Stimulated activated naive CD8-positive, alpha-beta T cell treated with anti-CD3 and anti-CD28 coated beads, Interleukin-15, amount 100 ng/mL, for 72 hours (primary cell): ENCODE measurements at places on chromosomes 4 and X.

DNA sequence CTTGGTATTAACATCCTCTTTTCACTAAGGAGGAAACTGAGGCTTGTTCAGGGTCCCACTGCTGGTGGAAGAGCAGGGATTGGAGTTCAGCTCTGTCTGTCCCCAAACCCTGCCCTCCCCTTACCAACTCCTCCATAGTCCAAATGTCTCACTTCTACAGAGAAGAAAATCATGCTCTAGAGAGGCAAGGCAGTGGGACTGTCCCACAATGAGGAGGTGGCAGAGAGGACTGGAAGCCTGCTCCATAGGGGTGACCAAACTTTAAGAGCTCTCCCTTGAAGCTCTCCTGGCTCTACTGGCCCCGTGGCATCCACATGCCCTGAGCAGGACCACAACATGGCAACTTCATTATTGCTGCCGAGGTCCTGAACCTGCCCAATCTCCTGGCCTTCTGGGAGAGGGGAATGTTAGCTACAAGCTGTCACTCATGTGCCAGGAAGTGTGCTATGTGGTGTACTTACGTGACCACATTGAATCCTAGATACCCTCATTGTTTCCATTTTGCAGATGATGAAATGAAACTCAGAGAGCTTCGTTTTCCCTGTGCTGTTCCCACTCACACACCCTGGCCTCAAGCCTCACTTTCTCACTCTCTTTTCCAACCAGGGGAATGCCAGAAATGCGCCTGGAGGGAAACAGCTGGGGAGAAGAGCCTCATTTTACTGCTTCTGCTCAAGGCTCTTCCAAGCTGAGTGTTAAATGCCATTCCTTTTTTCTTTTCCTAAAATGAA, 71.5 kb downstream of the ANAPC4 start:
- DNase-seq: no peak

- DNase-seq: no peak
These were observed 5.4 kb downstream of the TSPAN5 start for GRCh38 chr4:98652996-98653395.

- no peak for DNase-seq
These were observed 9.2 kb upstream of the SLC25A43 start for GRCh38 chrX:119389871-119390501.

DNA sequence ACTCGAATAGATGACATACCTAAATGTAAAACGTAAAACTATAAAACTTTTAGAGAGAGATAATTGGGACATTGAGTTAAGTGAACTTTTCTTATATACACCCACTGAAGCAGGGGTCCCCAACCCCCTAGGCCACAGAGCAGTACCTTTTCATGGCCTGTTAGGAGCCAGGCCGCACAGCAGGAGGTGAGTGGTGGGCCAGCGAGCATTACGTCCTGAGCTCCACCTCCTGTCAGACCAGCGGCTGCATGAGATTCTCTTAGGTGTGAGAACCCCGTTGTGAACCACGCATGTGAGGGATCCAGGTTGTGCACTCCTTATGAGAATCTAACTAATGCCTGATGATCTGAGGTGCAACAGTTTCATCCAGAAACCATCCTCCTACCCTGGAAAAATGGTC, 114.8 kb downstream of the HMX1 start:
- DNase-seq: no peak

- DNase-seq: no peak
These were observed 251.6 kb downstream of the CRLF2 start for GRCh38 chrX:960821-961220.

GRCh38 chr4:56220261-56220660, 167.0 kb downstream of the AASDH start:
- no peak for DNase-seq

- no peak for DNase-seq
These were observed 197.9 kb downstream of the PRDM5 start for GRCh38 chr4:120724656-120725055.

DNA sequence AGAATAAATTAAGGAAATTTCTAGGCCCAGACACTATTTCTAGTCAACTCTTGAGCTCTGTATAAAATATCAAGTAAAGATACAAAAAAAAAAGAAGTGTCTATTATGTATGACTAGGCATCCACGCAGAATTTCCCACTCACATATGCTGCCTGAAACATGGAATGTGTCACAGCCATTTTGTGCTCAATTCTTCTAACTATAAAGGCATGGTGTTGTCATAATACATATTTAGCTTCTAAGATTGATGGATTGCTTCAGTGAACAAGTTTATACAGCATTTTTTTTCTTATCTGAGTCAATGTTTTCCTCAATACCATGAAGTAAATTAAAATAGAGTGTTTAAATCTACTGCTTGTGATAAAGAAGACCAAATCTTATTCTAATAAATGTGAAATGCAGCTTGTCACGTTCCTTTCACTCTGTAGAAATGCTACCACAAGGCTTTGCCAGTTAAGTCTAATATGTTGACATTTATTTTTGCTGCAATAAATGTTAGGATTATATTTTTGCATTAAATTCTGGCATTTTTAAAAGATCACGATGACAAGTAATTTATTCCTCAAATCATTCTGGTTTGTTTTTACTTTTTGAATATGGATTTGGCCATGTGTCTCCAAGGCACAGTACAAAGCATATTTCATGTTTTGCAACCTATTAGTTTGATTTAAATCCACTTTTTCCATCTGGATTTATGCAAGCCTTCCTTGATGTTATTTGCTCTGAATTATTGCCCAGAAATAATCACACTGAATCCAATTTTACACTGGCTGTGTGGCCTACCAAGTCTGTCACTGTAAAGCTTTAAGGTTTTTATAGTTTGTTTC, 1829.0 kb upstream of the PCDH7 start:
- DNase-seq: no peak

DNA sequence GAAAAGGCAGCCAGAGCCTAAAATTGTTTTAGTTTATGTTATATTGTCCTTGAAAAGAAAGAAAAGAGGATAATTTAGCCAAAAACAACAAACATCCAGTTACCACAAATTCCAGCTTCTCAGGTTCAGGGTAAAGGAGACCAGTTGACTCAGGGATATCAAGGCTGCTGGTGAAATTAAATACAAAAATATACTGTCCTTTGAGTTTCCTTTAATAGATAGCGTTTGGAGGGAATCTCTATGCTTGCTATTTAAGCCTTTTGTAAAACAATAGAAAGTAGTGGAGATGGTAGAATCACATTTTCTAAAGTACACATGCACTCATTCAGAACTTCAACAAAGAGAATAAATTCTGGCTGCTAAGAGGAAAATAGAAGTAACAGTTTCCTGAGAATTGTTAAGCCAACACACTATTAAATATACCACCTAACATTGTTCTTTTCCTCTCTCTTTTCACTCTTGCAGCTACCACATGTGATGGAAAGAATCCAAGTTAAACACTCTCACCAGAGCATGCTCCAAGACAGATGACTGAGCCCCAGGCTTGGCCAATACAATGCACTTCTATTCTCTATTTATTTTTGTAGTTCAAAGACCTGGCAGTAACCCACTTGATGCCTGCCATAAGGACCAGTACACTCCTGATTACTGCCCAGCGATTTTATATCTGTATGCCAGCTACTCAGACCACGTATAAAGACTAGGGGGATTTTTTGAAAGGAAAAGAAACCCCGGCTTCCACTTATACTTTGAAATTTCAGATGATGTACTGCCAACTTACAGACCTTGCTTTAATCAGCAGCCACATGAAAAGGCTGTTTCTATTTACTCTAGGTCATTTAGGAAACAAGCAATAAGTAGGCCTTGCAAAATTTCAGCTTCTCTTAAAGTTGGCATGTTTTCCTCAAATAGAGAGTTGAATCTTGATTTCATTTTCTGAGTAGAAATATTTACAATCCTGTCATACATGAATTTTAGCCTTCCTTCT, 756.9 kb downstream of the FAT4 start:
- DNase-seq: no peak

DNA sequence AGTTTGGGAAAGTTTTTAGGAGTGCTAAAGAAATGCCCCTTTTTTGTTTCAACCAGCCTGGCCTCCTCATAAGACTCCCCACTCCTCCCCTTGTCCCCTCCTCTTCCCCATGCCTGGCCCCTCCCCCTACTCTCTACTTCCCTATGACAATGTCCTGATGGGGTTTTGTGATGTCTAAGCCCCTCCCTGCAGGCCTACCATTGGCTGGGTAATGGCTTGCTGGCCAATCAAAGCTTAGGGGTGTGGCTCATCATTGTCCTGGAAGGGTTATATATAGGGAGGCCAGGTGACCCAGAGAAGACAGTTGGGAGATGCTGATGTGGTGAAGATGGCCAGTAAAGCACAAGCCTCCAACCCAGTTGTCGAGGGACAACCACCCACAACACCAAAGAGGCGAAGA, 48.2 kb upstream of the PASD1 start:
- DNase-seq: no peak

DNA sequence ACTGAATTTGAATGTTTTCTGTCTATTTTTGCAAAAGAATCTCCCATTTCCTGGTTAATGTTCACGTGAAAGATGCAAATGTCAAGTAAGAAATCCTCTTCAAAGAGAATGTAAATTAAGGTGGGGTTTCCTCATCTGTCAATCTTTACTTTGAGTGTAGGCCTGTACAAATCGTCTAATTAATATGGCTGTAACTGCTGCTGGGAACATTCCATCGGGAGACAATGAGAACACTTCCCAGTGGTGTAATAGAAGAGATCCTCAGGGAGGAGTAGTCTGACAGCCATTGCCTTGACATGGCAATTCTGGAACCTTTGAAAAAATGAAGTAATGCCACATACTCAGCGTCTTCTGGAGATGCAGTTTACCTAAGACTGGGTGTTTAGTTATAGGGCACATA, 3.7 kb downstream of the EREG start:
- no peak for DNase-seq

GRCh38 chr4:147778942-147779341, 47.1 kb downstream of the ARHGAP10 start:
- DNase-seq: no peak

- DNase-seq: no peak
These were observed 52.5 kb downstream of the MAGEB10 start for GRCh38 chrX:27860337-27860736.

DNA sequence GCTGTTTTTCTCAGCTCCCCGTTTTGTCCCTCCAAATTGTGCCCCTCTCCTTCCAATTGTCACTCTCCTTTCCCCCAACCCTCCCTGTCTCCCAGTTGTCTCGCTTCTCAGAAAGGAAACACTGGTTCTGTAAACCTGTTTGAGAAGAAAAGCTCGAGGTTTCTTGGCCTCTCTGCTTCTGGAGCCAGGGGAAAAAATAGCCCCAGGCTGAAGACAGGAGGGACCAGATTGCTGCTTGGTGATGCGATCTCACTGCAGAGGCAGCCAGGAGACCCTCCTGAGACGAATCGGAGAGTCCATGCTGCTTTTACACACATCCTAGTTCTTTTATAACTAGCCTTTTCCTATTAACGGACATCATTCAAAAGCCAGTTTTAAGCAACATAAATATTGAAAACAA, 21.2 kb downstream of the TRIML1 start:
- DNase-seq: no peak

GRCh38 chr4:171981185-171981584, 168.0 kb downstream of the GALNTL6 start:
- DNase-seq: no peak

GRCh38 chrX:131792356-131792749, 230.7 kb upstream of the STK26 start:
- DNase-seq: no peak

GRCh38 chr4:89567936-89568335, 260.3 kb upstream of the GPRIN3 start:
- no peak for DNase-seq

DNA sequence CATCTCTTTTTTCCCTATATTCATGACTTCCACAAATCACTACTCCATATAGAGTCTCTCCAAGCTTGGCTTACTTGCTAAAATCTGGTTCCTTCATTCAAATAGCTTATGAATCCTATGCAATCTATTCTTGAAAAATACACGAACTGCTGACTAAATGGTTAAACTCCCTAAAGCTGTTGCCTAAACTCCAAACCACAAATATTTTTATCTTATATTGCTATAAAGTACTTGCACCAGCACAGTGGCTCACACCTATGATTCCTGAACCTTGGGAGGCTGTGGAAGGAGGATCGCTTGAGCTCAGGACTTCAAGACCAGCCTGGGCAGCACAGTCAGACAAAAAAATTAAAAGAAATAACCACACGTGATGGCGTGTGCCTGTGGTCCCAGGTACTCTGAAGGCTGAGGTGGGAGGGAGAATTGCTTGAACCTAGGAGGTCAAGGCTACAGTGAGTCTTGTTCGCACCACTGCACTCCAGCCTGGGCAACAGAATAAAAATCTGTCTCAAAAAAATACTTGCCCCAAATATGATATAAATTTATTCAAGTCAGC, 2.2 kb downstream of the FBXO8 start:
- DNase-seq: no peak

- DNase-seq: no peak
These were observed 33.9 kb downstream of the PCDH7 start for GRCh38 chr4:30754021-30754420.

DNA sequence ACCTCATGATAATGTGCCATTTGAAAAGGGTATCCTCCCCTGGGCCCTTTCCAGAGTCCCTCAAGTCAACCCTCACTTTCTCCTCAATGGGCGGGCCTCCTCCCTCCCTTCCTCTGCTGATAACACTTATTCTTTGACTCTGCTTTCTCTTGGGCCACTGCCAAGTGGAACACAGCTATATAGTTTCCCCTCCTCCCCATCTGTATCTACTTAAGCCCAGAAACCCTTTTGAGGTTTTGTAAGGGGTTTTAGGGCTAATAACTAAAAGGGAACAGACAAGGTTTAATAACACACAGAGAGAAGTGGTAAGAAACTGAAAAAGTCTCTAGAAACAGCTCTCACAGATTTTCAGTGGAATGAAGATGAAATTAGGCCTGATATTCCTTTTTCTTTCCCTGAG, 116.7 kb downstream of the GPC3 start:
- no peak for DNase-seq

GRCh38 chrX:13131396-13132137, 87.1 kb upstream of the FAM9C start:
- no peak for DNase-seq

DNA sequence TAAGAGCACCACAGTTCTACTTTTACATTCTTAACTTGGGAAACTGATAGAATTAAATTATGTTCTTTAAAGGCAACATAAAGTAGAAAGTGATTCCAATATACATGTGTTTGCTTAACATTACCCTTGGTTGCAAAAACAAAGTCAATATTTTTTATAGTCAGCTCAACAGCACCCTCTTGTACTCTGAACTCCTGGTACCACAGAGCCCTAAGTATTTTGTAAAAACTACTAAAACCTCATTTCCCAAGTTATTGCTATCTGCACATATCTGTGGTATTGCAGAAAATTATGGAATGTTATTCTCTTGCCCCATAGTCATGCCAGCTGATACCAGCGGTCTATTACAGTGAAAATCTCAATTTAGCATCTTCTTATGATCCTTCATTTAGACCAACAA, 2.9 kb downstream of the KIF4A start:
- DNase-seq: no peak

DNA sequence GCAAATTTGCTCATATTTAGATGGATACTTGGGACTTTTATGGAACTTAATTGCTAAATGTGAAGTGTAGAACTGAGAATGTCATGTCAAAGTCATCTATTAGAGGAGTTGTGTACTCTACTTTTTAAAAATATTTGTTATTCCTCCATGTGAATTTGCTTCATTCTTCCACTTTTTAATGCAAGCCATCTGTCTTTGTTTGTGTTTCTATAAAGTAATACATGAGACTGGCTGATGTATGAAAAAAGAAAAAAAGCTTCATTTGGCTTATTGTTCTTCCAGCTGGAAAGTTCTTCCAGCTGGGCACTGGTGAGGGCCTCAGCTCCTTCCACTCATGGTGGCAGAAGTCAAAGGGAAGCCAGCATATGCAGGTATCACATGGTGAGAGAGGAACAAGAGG, 114.6 kb upstream of the GRID2 start:
- no peak for DNase-seq

- DNase-seq: no peak
These were observed 263.7 kb upstream of the ARX start for GRCh38 chrX:25279510-25279909.

GRCh38 chr4:172951679-172952451, 216.7 kb upstream of the GALNT7 start:
- no peak for DNase-seq
